ENCODE measurements at places on chromosomes 11 and 22.
A peak's percentile ranks its signal among the peaks of the same experiment; 100 is the strongest.

GRCh38 chr11:110217936-110218335 lies 78.5 kb downstream of the RDX start:
- DNase-seq: no peak

- no peak for DNase-seq
These were observed 126.3 kb upstream of the CARD18 start for GRCh38 chr11:105265845-105266244.

GRCh38 chr11:78349114-78349513 lies 68.5 kb downstream of the GAB2 start:
- DNase-seq: no peak

DNA sequence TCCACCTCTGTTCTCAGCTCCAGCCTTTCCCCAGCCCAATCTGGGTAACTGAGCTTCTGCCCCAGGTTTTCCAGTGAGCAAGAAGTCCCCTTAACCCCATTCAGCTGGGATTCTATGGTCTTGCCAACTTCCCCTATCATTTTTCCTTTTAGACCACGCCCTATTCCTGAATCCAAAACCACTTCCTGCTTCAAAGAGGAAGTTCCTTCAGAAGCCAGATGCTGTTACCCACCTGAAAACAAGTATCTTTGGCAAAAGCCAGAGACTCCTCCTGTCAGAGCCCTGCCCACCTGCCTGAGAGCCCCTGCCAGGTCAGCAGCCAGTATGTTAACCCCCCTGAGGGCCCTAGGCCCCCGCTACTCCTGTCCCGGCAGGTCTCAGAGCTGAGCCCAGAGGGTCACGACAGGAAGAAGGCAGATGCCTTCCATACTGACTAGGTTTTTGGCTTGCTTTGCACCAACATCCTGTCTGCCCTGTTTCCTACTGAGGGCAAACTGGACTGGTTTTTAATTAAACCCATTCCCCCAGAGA lies 20.3 kb upstream of the MICAL2 start:
- no peak for DNase-seq

- DNase-seq: no peak
These were observed 820 bp downstream of the MFRP start for GRCh38 chr11:119345685-119346084.

- DNase-seq: peak; percentile 62
These were observed at the start of gene MACROD1 for GRCh38 chr11:64165842-64166635. MACROD1 (minus strand) TSS chr11:64166113; CDS start chr11:64165994, 119 bp downstream.

DNA sequence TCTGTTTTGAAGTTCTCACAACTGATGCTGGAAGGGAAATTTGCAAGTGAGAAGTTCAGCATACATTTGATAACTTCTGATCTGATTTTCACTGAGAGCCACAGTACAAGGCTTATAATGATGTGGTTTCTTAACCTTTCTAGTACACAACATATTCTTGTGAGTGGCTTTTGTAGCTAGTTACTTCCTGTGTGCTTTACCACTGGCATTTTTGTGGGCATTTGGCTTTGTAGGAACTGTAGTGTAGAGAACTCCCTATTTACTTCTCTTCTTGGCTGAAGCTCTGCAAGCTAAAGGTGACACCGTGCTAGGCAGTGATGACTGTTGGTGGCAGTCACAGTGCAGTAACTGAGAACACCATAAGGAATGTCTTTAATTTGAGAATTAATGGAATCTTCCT lies 14.9 kb downstream of the USP47 start:
- no peak for DNase-seq

GRCh38 chr22:28183078-28183860 lies 264.2 kb upstream of the PITPNB start:
- no peak for DNase-seq

DNA sequence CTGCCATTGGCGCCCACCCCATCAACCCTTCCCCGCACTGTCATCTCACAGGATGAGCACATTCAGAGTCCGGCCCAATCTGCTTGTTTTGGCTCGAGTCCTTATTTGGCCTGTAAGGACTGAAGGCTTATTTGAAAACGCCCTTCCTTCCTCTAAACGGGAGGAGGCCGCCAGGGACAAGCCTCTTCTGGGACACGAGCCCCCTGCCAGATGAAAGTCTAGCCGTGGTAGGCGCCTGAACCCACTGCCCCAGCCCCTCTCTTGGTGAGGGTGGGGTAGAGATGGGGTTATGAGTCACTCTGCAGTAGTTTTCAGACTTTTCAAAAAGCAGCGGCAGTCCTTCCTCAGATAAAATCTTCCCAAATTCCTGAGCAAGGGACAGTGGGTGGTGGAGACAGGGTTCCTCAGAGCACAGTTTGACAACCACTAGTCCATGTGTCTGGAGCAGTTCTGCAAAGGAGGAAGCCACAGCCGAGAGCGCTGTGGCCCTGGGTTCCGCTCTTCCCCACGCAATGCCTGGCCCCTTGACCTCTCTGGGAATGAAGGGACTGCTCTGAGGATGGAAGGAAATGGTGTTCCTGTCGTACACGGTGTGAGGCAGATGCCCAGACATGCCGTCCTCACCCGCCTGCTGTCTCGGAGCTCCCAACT lies 57.0 kb downstream of the MYH9 start:
- DNase-seq: no peak

- DNase-seq: no peak
These were observed 22.5 kb downstream of the CCDC15 start for GRCh38 chr11:124976531-124976930.

GRCh38 chr22:45997777-45998637 lies 21.0 kb upstream of the WNT7B start:
- DNase-seq: no peak

- no peak for DNase-seq
These were observed 288.3 kb upstream of the ANO3 start for GRCh38 chr11:26043665-26044064.

DNA sequence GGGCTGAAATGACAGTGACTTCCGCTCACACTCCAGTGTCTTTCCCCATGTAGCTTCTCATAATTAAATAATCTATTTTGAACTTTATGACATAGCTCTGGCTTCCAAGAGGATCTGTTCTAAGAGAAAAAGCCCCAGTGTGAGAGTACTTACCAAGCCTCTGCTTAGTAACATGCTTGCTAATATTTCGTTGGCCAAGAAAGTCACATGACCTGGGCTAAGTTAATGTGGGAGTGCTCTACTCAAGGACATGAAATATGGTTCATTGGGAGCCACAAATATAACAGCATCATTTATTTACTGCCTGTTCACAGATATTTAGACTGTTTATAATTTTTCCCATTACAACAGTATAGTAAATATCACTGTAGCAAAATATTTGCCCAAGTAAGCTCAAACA lies 42.5 kb downstream of the CCDC73 start:
- no peak for DNase-seq

DNA sequence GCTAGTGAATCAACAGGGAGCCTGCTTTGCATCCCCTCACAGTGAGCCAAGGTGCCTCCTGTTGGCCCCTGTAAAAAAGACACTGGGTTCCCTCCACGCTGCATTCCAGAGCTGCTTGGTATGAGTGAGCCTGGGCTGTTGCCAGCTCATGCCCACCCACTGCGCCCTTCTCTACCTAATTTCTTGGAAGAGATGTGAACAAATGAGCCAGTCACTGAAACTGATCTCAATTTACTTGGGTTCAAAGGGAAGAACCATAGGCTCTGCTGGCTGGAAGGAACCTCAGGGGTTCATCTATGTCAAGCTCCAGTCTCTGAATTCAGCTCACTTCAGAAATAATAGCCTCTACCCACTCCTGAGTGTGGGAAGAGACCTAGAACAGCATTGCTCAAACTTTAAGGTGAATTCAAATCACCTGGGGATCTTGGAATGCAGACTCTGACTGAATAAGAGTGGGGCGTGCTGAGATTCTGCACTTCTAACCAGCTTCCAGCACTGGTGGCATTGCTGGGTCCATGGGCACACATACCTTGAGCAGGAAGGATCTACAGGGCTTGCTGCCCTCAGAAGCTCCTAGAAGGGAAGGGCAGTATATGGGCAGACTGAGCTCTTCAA lies 5.4 kb upstream of the TMPRSS4 start:
- no peak for DNase-seq

DNA sequence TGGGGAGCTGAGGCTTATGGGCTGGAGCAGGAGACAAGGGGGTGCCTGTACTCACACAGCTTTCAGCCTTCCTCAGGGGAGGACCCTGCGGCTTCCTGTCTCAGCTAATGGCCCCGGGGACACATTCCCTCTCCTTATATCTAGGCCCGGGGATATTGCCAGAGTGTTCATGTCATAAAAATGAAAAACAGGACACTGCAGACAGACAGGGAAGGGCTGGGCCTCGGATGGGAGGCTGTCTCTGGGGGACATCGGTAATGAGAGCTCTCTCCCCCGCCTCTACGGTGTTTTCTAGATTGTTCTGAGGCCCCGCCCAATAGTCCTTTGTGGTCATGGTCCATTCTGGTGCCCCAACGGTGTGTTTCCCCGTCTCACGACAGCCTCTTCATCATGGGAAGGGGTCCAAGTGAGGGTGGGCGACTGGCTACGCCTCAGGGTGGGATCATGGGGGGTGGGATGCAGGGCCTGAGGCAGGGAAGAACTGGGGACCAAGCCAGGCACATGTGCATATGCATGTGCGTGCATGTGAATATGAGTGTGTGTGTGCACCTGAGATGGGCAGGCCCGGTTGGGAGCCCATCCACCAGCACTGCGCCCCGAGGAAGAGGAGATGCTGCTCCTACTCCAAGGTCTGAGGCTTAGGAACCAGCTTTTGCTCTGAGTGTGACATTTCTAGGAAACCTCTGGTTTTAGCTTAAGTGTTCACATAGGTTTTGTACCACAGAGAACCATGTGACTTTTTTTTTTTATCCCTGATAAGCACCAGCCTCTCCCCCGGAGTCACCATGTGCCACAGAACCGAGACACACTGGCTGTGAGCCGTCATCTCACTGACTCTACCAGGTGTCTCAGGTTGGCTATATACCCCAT lies 5.3 kb downstream of the ARVCF start:
- DNase-seq: no peak

- DNase-seq: no peak
These were observed 55.8 kb downstream of the CABIN1 start for GRCh38 chr22:24066865-24067264.

- no peak for DNase-seq
These were observed 112.8 kb downstream of the TRPC6 start for GRCh38 chr11:101470881-101471520.

DNA sequence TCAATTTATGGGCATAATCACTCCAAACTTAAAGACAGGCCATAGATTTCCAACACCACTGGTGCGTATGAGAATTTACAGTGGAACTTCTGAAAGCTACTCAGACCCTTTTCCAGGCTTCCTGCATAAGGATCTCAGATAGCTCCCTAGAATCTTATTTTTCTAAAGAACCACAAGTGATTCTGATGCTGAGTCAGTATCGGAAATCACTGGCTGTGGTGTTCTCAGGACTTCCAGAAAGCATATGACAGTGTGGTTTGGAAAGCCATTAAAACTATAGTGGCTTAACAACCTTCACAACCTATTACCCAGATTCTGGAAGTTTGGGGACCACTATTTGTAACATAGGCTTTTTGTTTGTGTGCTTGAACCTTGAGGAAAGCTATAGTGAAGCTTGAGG lies 756.0 kb downstream of the DLG2 start:
- DNase-seq: no peak

DNA sequence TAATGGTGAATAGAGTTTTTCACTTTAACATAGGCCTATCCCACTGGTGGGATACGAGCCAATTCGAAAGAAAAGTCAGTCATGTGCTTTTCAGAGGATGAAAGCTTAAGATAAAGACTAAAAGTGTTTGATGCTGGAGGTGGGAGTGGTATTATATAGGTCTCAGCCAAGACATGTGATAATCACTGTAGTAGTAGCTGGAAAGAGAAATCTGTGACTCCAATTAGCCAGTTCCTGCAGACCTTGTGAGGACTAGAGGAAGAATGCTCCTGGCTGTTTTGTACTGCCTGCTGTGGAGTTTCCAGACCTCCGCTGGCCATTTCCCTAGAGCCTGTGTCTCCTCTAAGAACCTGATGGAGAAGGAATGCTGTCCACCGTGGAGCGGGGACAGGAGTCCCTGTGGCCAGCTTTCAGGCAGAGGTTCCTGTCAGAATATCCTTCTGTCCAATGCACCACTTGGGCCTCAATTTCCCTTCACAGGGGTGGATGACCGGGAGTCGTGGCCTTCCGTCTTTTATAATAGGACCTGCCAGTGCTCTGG lies at the start of gene TYR:
TSS of gene TYR (plus strand) at position 185 of the 541 bp plus-strand sequence. CDS start at position 264, 79 bp downstream.
- DNase-seq: no peak

DNA sequence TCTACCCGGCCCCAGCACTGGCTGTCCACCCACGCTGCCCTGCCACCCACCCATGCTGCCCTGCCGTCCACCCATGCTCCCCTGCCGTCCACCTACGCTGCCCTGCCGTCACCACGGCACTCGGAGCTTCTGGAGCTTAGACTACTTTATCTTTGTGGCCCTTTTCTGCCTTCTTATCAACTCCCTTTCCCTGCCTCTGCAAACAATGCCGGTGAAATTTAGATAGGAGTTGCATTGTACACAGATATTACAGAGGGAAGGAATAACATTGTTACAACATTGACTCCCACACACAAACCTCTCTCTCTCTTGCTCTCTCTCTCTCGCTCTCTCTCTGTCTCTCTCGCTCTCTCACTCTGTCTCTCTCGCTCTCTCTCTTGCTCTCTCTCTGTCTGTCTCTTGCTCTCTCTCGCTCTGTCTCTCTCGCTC lies 33.7 kb upstream of the BRSK2 start:
- DNase-seq: no peak

DNA sequence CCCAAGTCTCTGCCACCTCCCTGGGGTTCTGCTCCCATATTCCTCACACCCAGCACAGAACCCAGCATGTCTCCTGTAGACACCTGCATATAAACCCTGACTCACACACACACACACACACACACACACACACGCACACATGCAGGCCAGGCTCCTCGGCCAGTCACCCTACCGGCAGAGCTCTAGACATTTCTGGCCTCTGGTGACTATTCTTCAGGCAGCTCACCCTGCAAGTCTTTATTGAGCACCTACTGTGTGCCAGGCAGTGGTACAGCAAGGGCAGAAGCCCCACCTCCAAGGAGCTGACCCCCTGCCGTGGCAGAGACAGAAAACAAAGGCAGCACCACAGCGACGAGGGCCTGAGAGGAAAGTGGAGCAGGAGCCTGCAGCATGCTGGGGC lies 50.3 kb downstream of the CDKN1C start:
- no peak for DNase-seq

- DNase-seq: no peak
These were observed 18.6 kb downstream of the C1QTNF6 start for GRCh38 chr22:37169406-37169805.

- no peak for DNase-seq
These were observed 9.6 kb upstream of the OR10G7 start for GRCh38 chr11:124050748-124051147.

GRCh38 chr11:67634366-67635230 lies 4.9 kb upstream of the NUDT8 start:
- no peak for DNase-seq

GRCh38 chr11:62131170-62131464 lies 7.3 kb downstream of the INCENP start:
- DNase-seq: no peak

- no peak for DNase-seq
These were observed 12.4 kb upstream of the POLDIP3 start for GRCh38 chr22:42626951-42627625.

GRCh38 chr11:1011320-1011698 lies 25.2 kb downstream of the MUC6 start:
- DNase-seq: no peak

GRCh38 chr22:39942439-39943230 lies 17.6 kb upstream of the TMA7B start:
- DNase-seq: no peak

GRCh38 chr22:21666786-21667185 lies 974 bp downstream of the PPIL2 start:
- DNase-seq: no peak

GRCh38 chr22:49497266-49497665 lies 330.4 kb downstream of the BRD1 start:
- DNase-seq: no peak

Data from activated CD8-positive, alpha-beta memory T cell treated with anti-CD3 and anti-CD28 coated beads for 1 hour (primary cell).